Inflammatory macrophage treated with lipopolysaccharide for 1 hour (primary cell): ENCODE measurements at places on chromosomes 4 and X.
A peak's percentile ranks its signal among the peaks of the same experiment; 100 is the strongest.

- DNase-seq, result peak; percentile 34
Measured at GRCh38 chr4:602559-602942, 22.8 kb upstream of the PDE6B start.

DNA sequence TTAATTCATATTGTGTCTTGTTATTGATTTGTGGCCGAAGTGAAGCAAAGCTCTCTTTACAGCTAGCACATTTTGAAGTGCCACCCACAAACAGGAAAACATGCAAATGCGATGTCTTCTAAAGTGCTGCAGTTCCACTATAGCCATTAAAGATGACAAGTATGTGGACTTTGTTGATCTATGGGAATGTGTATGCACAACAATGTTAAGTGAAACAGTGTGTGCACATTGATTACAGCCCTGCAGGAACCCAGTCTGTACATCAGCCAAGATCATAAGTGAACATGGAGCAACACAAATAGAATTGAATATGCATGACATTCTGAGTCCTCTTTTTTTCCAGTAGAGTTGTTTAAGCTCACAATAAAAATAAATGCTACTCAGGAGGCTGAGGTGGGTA, 43.0 kb downstream of the TFDP3 start:
- no peak for DNase-seq

GRCh38 chrX:43551590-43551989, 104.5 kb upstream of the MAOA start:
- DNase-seq, result peak; percentile 7

- DNase-seq, result no peak
Measured at GRCh38 chr4:7850489-7850888, 89.2 kb downstream of the AFAP1 start.

DNA sequence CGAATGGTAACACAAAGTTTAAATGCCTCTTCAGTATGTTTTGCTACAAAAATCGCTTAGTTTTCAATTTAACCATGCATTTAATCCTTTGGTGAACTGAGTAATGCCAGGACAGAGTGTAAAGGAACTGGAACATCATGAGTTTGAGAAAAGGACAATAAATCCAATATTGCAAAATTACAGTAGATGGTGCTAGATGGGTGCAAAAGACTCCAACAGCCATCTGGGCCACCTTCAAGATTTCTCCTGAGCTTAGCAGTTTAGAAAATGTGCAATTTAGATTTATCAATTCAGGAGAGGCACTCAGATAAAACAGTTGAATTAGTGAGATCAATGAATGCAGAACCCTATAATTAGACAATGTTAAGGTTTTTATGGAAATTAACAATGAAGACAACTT, 33.2 kb upstream of the MID1IP1 start:
- peak; percentile 33 for DNase-seq

- DNase-seq, result no peak
Measured at GRCh38 chr4:169348541-169348940, 77.8 kb upstream of the SH3RF1 start.
